ENCODE measurements at places on chromosomes 4 and X.

DNA sequence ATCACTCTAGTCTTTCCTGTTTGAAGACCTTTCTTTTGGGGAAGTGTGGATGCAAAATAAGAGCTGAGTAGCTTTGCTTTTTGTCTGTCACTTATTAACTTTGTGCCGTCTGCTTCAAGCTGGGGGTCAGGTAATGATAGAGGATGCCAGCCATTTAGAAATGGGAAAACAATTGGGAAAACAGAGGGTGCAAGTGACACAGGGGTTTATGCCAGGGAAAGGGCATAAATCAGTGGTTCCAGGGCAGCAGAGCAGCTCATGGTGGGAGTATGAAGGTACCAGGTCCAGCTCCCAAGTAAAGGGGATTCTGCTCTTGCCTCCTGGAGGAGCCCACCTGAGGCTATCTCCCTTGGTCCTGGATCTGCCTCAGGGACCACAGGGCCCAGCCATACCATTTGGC, 91.9 kb upstream of the GPR50 start:
- DNase-seq = no peak

- DNase-seq = no peak
These were observed 290.5 kb downstream of the BMPR1B start for GRCh38 chr4:95048296-95048695.

GRCh38 chr4:163666332-163666873, 171.9 kb downstream of the TMA16 start:
- no peak for DNase-seq

DNA sequence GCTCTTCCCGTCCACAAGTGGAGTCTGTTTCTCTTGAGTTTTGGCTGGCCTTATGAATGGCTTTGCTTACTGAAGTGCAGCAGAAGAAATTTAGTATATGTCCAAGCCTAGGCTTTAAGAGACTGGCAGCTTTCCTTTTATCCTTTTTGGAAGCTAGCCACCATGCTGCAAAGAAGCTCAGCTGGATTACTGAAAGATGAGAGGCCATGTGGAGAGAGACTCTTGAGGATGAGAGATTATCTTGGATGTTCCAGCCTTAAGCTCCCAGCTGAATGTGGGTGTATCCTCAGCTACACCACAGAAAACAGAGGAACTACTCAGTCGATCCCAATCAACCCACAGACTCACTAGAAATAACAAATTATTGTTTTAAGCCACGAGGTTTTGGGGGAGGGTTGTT, 12.5 kb downstream of the CCNG2 start:
- no peak for DNase-seq

DNA sequence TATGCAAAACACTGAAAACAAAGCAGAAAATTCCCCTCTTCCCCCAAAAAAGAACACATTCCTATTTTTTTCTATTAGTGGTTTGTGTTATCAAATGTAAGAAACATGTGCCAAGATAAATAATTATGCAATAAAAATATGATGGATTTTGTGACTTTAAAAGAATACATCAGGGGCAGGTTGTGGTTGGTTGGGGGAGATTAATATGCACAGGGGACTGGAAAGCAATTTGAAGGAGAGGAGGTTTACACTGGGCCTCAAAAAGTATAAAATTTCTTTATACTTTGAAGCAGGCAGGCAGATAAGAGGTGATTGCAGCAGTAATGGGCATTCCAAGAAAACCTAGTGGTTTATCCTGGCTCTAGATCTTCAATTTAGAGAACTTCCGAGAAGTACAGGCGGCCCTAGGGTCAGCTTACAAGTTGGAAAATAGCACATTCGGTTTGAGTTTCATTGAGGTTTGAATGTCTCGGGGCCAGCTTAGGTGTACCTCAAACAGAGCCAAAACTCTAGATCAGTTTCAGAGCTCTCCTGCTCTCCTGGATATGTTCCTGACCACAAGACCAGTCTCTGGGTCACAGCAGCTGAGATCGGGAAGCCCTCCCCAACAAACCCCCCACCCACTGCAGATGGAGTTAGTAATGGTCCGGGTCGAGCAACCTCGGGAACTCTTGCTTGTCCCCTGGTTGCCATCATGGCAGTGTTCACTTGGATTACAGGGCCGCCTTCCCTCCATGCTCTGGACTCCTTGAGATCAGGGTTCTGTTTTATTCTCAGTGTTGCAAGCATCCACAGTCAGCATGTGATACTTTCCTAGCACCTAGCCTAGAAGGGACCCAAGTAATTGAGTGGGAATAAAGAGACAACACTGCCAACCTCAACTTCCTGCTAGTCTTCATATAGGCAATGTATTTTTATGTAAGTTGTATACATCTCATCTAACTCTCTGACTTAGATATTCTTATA, 112.1 kb upstream of the DDIT4L start:
- DNase-seq = no peak

GRCh38 chr4:41442810-41443209, 95.1 kb upstream of the LIMCH1 start:
- no peak for DNase-seq

DNA sequence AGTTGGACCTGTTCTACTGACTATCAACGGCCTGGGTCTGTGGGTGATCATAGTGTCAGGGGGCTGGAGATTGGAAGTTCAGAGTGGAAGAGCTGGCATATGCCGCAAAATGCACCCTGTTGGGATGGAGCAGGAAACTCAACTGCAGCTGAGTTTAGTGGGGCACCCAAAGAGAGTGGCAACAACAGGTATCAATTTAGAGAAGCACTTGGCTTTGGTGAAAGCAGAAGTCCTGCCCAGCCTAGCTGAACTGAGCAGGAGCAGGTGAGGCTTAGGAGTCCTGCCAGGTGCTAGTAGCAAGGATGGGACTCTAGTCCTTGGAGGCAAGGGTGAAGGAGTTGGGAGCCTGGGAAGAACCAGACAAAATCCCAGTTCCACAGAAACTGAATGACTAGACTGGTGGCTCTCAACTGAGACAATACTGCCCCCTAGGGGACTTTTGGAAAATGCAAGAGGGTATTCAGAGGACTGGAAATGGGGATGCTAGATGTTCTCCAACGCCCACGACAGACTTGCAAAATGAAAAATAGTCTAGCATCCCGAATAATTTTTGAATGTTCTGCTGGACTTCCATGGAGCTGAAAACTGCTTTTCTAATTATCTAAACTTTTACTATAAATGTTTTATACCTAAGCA, 49.4 kb downstream of the RTL9 start:
- DNase-seq = peak; percentile 28

GRCh38 chr4:104345598-104346242, 149.0 kb downstream of the CXXC4 start:
- DNase-seq = no peak

DNA sequence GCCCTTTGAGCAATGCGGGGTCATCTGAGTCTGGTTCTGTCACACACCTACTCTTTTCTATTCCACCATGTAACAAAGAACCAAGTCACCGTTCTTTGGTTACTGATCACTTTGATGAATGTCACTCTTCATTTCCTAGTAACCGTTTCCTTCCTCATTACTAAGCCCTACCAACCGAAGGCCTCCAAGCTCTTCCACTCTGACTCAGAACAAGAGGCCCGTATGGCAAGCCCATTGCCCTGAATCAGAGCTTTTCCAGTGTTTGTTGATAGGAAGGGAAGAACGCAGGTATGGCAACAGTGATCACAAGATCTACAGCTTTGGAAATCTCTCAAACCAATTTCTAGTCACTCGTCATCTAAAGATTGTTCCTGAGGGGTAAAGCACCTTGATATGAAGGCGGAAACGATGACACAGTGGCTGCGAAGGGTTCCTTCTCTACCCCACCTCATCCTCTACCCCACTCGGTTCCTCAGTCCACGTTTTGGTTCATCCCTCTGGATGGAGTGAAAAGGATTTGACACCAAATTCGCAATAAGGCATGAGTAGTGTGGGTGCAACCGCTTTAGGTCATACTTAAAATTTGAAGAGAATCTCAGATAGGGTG, 28.0 kb upstream of the CD40LG start:
- no peak for DNase-seq

DNA sequence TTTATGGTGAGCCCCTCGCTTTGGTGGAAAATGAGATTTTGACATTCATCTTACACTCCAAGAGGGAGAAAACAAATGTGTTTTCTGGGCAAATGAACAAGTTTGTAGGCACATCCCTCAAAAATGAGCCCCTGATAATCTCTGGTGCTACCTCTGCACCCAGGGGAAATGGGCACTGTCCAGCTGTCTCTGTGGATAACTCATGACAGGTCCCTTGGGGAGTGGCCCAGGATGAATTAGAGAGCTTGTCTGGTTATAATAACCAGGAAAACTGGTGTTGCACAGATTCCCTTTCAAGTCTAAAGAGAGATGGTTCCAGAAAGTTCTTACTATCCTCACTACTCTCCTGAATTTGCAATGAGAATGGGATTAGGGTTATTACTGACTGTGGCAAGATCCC, 7.5 kb downstream of the RASL11B start:
- no peak for DNase-seq

DNA sequence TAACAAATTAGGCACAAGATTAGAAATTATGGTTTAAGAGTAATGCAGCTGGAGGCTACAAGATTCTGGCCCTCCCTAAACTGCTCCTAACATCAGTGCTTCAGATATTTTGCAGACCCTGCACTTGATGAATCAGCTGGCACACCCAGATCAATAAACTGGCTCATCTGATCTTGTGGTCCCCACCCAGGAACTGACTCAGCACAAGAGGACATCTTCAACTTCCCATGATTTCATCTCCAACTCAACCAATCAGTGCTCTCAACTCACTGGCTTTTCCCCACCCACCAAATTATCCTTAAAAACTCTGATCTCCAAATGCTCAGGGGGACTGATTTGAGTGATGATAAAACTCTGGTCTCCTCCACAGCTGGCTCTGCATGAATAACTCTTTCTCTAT, 21.7 kb upstream of the TMEM33 start:
- DNase-seq = no peak

DNA sequence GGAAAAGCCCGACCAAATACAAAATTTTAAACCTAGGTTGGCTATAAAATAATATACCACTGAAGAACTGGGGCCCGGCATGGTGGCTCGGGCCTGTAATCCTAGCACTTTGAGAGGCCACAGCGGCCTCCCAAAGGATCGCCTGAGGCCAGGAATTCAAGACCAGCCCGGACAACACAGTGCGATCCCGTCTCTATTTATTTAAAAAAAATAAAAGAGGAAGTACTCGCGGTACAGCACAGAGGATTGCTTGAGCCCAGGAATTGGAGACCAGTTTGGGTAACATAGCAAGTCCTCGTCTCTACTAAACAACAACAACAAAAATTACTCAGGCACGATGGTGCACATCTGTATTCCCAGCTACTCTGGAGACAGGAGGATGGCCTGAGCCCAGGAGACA, 44.8 kb upstream of the CDKN2AIP start:
- DNase-seq = no peak

DNA sequence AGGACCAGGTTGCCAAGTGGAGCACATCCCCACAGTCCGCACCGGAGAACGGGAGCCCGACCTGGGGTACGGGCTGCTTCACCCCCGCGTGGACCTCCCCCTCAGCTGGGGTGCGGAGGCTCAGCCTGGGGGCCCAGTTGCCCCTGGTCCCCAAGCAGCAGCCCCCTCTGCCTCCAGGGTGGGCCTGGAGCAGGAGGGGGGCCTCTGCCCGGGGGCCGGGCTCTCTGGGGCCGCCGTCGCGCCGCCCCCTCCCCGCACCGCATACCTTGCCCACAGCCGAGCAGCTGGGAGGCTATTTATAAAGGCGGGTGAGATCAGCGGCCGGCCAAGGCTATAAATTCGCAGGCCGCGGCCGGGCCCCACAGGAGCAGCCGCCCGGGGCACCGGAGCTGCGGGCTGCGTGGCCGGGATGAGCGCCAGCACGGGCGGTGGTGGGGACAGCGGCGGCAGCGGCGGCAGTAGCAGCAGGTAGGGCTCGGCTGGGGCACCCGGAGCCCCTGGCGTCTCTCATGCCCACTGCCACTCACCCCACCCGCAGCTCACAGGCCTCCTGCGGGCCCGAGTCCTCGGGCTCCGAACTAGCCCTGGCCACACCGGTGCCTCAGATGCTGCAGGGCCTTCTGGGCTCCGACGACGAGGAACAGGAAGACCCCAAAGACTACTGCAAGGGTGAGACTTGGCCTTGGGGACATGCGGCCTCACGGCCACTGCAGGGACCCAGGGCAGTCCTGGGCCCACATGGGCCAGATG, at the start of gene SRPK3:
Gene SRPK3, plus strand, starts transcription at position 364 of the 750 bp plus-strand sequence. Its CDS starts 46 bp downstream, at position 410.
- no peak for DNase-seq

- no peak for DNase-seq
These were observed 48.8 kb downstream of the PPP2R2C start for GRCh38 chr4:6423575-6423974.

GRCh38 chr4:167233685-167234315, 494 bp downstream of the SPOCK3 start:
- DNase-seq = no peak

- no peak for DNase-seq
These were observed 2137.8 kb upstream of the TENM3 start for GRCh38 chr4:180105362-180105761.

- DNase-seq = no peak
These were observed 13.3 kb downstream of the CLDN2 start for GRCh38 chrX:106933538-106933961.

- DNase-seq = no peak
These were observed 560.9 kb downstream of the INPP4B start for GRCh38 chr4:142285222-142285583.

DNA sequence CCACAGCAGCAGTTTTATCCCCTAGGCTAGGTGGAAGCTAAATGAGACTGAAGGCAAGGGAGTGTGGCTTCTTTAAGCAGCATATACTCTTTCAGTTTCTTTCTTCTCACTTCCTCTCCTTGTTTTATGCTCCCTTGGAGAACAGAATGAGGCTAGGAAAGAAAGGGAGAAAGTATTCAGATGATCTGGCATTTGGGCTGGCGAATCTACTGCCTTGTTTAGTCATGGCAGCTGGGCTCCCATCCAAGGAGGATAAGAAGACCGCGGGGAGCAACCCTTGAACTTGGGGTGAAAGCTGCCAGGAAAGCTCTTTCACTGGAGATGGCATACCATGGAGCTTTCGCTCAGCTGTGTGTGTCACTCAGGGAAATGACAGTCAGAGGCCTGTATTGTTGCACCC, 72.1 kb downstream of the ARHGEF38 start:
- DNase-seq = no peak

DNA sequence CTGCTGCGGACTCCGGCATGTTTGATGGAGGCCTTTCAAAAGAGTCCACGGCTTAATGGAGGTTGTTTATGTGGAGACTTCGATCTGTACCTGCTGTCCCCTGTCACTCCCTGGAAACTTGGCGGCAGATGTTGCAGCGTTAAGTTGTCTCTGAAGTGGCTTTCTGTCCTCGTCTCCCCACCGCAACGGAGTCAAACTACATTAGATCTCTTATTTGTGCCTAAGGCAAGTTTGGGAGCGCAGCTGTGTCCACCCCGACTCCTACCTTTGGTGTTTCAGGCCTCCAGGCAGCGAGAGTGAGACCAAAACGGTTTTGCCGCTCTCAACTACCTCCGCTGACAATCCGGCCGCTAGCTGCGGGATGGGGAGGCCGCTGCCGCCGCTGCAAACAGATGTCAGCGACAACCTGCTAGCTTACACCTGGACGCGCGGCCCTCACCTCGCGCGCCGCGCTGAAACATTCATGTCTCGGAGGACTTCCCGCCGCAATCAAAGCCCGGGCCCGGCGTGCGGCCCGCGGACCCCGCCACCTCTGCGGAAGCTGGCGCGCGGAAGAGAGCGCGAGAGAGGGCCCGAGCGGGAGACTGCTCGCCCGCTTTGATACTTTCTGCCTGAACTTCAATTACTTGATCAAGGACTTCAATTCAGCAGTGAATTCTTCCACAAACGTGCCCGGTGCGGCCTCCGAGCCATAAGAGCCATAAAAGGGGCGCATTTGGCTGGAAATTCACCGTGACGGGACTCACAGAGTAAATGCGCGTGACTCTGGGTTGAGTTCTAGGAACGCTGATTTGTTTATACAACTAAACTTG, 108.4 kb downstream of the ANTXR2 start:
- no peak for DNase-seq

GRCh38 chrX:34764852-34765361, 107.8 kb upstream of the TMEM47 start:
- DNase-seq = no peak

All from transverse colon (tissue), 4 donors.